ENCODE measurements at places on chromosomes 12 and 14. TPM values are rescaled to one million over a fixed set of nuclear protein-coding genes. Genes with fewer than 3 reads are reported as not detected.

Gene ERP29
- total RNA-seq: 42.7 TPM

Gene USP15
- 96.3 TPM for total RNA-seq

Gene TRIM9
- total RNA-seq: 3.3 TPM

Gene MGAT4C
- 0.79 TPM for total RNA-seq

Gene TAS2R7
- total RNA-seq: not detected

Gene HOXC9
- 4.0 TPM for total RNA-seq

Measured in skin of body (tissue), 3 donors.